ENCODE measurements at places on chromosomes 6 and 20.

DNA sequence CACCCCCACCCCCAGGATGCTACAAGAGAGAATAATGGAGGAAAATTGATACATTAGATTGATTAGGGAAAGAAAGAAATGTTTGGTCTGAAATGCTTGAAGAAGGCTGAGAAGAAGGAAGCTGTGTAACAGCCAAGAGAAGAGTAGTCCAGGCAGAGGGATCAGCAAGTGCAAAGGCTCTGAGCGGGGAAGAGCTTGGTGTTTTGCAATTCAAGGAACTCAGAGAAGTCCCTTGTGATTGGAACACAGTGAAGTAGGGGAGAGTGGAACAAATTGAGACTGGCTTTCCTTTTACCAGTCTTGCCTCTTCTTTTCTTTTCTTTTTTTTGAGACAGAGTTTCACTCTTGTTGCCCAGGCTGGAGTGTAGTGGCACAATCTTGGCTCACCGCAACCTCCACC lies 76.6 kb upstream of the CHD6 start:
- DNase-seq: no peak

GRCh38 chr20:59123011-59123677 lies 40.5 kb upstream of the ZNF831 start:
- no peak for DNase-seq

GRCh38 chr20:24350923-24351368 lies 118.5 kb upstream of the SYNDIG1 start:
- DNase-seq: no peak

- no peak for DNase-seq
Measured at GRCh38 chr6:28693033-28693750, 167.5 kb downstream of the GPX5 start.

DNA sequence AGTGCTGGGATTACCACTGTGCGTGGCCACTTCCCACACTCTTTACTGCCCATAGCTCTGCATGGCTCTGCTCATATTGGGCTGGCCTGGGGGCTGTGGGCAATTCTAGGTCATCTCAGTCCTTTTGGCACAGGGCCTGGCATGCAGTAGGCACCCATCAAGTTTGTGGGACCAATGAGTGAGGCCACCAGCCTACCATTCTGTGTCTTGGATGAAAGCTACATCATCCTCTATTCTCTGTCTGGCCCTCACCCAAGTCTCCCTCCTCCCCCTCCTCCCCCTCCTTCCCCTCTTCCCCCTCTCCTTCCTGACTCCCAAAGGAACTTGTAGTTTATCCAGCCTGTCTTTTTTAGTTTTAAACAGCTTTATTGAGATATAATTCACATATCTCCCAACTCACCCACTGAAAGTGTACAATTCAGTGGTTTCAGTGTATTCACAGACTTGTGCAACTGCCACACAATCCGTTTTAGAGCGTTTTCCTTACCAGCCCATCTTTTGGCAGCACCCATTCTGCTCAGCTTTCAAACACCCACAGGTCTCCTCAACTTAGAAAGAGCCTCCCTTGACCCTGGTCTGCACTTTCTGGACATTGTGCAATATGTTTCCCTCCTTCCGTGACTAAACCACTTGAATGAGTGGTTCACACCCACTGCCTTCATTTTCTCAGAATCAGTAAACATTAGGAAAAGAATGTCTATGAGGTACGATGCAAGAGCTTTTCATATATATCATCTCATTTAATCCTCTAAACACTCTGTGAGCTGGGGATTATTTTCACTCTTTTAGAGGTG lies 21.5 kb upstream of the MRPS18A start:
- no peak for DNase-seq
